ENCODE measurements at places on chromosomes 12 and 14.

GRCh38 chr14:104316121-104316722 is 177.8 kb downstream of the KIF26A start:
- no peak for DNase-seq

- DNase-seq: no peak
Observed at GRCh38 chr14:100393906-100394732, 71.0 kb downstream of the SLC25A47 start.

GRCh38 chr12:118625050-118625675 is 248.8 kb downstream of the SUDS3 start:
- DNase-seq: no peak

DNA sequence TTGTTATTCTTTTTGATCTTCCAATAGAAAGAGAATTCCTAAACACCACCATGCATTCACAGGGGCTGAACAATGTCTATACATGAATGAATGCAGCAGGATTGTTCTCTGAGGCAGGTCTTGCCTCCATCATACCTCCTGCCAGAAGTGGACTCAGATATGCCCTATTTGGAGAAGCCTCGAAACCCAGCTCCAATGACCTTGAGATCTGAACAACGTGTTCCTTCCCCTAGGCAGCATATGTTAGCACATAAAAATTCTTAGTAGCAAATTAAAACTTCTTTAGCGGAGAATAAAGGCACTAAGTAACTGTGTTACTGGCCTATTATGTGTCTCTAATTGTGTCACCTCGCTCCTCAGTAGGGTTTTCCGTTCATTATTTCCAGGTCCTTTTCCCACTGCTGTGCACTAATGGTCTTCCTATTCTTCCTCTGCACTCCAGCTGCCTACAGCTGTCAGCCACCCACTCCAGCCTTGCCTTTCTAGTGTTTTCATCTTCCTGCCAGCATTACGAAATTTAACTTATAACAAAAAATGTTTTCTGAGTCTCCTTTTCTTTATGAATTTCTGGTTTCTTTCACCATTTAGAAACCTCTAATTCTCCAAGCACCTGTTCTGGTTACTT is 62.6 kb upstream of the IGF1 start:
- no peak for DNase-seq

- peak; percentile 77 for DNase-seq
Observed at GRCh38 chr12:113135178-113136127, at the start of gene RASAL1. Gene RASAL1, minus strand, starts transcription at chr12:113135761. Its CDS starts 299 bp downstream, at chr12:113135462.

DNA sequence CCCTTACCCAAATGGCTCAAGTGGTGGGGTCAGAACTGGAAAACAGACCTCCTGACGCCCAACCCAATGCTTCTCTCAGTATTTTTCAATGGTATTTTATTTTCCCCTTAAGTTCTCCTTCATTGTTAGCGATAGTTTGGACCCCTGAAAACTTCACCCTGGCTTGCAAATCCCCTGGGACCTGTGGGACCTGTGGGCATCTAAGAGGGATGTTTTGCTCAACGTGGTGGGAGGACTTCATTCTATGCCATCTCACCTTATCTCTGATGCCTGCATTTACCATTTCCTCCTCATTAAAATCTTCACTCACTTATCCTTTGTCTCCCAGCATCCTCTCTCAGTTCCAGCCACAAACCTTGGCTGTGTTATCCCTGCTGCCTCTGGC is 59.4 kb upstream of the GZMB start:
- no peak for DNase-seq

DNA sequence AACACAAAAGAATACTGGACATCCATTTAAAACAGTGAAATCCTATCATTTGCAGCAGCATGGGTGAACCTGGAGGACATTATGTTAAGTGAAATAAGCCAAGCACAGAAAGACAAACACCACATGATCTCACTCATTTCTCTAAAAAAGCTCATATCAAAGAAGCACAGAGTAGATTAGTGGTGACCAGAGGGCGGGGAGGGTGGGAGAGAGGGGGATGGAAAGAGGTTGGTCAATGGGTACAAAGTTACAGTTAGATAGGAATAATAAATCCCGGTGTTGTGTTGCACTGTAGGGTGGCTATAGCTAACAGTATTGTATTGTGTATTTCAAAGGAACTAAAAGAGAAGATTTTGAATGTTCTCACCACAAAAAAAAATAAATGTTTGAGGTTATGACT is 52.4 kb downstream of the DUSP6 start:
- DNase-seq: no peak

DNA sequence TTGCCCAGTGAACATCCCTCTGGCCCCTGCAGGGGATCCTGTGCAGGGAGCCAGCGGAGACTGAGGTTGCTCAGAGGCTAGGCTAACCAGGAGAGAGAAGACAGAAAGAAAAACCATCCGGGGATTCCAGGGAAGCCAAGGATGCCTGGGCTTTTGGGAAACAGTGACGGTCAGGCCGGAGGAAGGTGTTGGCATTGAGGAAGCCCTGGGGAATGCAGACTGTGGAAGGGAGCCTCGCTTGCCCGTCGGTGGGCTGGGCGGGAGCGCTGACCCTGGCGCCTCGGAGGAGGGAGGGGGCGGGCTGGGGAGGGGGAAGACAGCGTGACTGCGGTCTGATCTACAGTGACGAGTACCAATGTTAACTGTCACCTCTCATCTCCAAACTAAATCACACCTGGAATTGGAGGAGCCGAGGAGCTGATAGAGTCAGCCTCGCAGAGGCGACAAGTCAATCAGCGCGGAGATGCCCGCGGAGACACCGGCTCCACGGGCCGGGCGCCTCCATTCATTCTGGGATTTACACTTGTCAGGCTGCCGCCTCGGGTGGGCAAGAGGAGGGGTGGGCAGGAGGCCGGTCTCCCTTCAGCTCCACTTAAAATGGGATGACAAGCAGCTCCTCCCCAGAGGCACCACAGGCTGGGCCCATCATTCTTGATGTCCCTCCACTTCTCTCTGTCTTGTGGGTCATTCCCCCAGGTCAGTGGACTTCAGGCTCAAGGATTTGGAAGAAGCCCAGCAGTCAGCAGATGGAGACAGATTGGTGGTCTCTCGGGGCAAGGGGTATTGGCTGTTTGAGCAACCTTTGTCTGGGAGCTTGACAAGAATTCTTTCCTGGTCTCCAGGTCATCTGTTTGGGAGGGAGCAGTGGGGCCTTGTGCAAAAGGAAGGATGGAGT is 20.4 kb upstream of the GPATCH2L start:
- no peak for DNase-seq

DNA sequence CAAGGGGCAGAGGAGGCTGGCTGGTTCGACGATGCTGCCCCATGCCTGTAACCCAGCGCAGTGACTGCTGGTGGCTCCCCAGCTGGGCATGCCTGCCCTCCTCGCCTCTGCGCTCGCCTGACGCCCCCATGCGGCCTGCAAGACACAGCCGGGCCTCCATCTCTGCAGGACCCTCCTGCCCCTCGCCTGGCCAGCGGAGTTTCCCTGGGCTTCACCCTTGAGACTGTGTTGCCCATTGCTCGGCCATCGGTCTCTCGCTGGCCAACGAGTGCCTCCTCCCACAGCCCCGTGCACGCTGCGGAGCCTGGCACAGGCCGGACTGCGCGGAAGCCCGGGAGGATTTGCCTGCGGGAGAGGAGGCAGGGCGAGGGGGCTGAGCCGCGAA is 17.6 kb downstream of the ASPG start:
- peak; percentile 2 for DNase-seq

- DNase-seq: no peak
Observed at GRCh38 chr14:99516871-99517642, 35.8 kb downstream of the CCNK start.

- DNase-seq: no peak
Observed at GRCh38 chr12:29782871-29783772, 620 bp downstream of the TMTC1 start.

DNA sequence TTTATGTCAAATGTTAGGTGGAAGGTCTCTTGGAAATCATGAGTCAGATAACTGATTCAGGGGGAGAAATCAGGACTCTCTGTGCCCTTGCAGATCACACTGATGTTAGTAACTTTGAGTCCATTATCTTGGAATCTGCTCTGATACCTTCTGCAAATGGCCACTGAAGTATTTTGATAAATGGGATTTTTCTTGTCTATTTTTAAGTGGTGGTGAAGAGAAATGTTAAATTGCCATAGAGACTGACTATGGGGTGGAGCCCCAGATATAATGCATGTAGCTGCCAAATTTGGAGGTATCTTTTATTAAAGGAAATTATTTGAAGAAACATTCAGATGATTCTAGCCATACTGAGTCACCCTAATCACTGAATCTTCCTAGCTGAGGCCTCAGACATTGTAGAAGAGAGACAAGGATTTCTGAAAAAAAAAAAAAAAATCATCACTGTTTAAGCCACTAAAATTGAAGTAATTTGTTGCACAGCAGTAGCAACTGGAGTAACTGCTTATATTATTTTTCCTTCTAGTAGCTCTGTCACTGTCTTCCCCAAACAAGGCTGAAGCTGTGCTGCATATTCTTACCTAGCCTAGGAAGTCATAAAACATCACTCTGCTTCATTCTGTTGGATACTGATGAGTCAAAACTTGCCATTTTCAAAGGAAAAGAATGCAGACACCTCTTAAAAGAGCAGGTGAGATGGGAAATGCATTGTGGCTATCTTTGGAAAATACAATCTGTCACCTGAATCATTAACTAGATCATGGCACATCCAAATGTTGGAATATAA is 36.0 kb upstream of the CLEC14A start:
- DNase-seq: no peak

GRCh38 chr14:53947452-53948204 is 9.0 kb downstream of the BMP4 start:
- no peak for DNase-seq

GRCh38 chr12:111168009-111168900 is 200.6 kb downstream of the PHETA1 start:
- DNase-seq: no peak

DNA sequence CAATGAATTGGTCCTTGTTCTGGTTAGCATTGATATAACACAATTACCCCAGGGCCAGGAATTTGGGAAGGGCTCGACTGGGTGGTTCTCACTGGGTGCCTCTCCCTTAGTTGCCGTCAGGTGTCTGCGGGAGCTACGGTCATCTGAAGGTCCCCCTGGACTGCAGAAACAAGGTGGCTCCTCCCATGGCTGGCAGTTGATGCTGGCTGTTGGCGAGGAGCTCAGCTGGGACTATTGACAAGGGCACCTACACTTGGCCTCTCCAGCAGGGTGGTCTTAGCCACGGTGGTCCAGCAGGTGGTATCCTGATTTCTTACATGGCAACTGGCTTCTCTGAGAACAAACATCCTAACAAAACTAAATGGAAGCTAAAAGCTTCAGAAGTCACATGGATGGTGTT is 41.0 kb upstream of the RGS6 start:
- no peak for DNase-seq

GRCh38 chr12:53047221-53048032 is 2.4 kb upstream of the TNS2 start:
- peak; percentile 71 for DNase-seq

DNA sequence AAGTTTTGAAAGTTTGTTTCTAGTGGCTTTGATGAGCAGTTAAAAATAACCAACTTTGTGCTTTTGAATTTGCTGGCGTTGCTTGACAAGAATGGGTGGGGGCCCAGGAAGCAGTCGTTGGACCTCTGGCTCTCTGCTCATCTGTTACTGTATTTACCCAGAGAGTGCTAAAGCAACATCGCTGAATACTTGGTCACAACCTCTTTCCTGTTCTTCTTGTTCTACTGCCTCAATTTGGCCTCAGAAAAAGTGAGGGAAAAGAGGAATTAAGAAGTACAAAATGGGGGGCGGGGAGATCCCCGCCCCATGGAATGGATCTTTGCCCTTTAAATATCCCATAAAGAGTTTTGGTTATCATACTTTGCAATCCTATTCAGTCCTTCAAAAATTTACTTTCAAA is 221.5 kb upstream of the G2E3 start:
- DNase-seq: no peak

GRCh38 chr12:48002414-48002730 is 1.9 kb downstream of the COL2A1 start:
- DNase-seq: no peak

DNA sequence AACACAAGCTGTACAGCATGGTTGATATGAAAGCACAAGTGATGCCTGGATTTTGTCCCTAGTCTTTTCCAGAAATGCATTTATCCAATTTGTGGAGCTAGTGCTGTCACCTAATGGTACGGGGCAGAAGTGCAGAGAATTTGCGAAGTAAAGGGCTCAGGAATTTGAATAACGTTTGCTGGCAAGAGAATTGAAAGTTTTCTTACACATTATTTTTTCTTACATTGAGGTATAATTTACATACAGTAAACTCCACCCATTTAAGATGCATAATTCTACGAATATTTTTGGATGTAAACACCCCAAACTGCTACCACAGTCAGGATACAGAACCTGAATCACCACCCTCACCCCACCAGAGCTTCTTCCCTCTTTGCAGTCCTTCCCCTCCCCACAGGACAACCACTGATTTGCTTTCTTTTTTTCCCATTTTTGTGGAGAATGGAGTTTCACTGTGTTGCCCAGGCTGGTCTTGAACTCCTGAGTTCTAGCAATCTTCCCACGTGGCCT is 3.5 kb downstream of the AICDA start:
- no peak for DNase-seq

DNA sequence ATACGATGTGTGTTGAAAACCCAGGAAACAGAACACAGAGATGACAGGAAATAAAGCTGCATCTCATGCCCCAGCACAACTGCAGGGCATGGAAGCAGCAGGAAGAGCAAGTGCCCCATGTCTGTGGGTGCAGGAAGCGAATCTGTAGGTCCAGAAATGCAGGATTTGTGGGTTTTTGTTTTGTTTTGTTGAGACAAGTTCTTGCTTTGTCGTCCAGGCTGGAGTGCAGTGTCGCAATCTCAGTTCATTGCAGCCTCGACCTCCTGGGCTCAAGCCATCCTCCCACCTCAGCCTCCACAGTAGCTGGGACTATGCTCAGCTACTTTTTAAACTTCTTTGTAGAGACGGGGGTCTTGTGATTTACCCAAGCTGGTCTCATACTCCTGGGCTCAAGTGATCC is 6.2 kb upstream of the RPS6KL1 start:
- no peak for DNase-seq

DNA sequence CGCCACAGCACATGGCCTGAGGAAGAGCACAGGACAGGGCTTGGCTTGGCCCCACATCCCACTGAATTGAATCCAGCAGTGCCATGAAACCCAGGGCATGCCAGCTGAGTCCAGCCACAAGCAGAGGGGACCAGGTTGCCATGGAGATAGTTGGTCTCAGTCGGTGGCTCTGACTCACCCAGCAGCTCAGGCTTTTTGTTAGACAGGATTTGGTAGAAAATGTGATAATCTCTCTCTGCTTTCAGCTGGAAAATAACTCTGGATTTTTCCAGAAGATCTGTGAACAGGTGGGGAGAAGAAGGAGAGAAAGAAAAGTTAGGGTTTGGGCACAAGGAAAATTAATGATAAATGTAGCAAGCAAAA is 4.8 kb downstream of the MYH7 start:
- no peak for DNase-seq

DNA sequence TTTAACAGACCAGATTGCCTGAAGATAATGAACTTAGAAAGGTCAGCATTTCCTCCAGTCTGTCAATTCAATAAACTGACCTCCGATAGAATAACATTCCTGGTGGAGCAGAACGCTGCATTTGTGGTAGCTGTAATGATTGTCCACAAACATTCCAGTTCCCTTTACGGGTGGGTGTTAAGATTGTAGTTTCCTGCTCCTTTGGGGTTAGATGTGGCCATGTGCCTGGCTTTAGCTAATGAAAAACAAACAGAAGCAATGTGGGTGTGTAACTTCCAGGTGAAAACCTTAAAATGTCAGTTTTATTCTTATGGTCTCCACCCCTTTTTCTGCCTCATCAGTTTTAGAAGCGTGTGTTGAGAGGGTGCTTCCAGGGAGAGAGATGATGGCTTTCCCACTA is 217.3 kb upstream of the CRY1 start:
- no peak for DNase-seq

- no peak for DNase-seq
Observed at GRCh38 chr12:41972598-41972997, 172.1 kb downstream of the GXYLT1 start.
